ENCODE measurements at places on chromosomes 4 and X.

DNA sequence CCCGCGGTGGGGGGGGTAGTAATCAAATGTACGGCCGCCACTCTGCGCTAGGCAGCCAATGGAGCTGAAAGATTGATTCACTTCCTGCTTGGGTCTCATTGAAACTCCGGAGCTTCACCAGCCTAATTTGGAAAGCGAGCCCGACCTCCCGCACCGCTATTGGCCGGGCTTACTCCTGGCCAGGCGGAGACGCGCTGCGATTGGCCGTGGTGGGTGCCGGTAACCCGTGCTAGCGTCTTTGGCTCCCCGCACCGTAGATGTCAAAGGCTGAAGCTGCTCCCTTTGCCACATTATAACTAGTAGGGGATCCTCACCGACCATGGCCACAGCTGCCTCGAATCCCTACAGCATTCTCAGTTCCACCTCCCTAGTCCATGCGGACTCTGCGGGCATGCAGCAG lies at the start of gene POU3F4:
Gene POU3F4, plus strand, starts transcription at position 285 of the 400 bp plus-strand sequence. Its CDS starts 35 bp downstream, at position 320.
- no peak for DNase-seq

DNA sequence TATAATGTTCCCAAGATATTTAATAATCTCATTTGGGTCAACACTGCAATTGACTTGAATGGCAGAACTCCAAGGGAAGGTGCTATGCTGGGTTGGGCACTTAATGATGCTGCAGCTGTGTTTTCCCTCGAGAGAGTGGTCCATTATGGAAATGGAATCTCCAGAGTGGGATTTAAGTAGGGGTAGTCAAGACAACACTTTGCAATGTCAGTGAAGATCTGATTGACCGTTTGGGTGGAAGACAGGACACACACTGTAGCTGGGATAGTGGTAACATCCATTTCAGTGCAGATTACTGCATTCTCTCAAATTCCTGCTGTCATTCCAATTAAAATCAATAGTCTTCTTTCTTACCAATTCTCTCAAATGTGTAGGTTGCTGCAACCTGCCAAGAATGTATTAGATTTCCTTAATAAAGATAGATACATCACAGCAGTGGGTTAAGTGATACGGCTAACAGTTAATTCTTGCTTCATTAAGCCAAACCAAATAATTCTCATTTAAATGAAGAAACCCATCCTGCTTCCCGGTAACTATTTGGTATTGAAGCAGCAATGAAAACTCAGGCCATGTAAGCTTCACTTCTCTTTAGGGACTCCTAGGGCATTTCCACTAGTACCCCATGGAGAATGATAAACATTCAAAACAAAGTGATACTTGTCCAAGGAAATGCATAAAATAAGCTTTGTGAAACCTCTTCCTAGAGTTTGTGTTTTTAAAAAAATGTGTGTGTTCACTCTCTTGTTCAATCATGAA lies 40.5 kb upstream of the RASGEF1B start:
- no peak for DNase-seq

DNA sequence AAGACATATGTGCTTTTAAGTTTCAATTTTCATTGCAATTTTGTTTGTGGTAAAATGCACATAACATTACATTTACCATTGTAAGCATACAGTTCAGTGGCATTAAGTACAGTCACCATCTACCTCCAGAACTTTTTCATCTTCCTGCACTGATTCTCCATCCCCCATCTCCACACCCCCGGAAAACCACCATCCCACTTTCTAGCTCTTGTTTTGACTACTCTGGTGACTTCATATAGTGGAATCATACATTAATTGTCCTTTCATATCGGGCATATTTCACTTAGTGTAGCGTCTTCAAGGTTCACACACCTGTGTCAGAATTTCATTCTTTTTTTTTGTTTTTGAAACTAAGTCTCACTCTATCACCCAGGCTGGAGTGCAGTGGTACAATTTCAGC lies 143.5 kb downstream of the GPR143 start:
- no peak for DNase-seq

DNA sequence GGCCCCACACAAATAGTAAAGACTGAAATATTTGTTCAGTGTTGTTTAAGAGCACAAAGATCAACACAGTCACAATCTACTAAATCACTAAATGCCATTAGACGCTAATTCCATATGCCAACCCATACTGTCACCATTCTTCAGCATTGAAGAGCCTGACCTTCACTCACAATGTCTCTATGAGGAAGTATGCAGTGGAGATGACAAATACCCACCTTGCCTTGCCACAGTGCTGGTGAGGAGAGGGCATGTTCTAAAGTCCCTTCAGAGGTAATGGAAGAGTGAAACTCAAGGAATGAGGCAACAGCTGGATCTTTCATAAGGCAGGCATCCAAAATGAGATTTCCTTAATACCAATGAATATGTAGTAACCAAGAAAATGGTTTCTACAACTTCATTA lies 50.4 kb downstream of the FRMD7 start:
- DNase-seq = no peak

DNA sequence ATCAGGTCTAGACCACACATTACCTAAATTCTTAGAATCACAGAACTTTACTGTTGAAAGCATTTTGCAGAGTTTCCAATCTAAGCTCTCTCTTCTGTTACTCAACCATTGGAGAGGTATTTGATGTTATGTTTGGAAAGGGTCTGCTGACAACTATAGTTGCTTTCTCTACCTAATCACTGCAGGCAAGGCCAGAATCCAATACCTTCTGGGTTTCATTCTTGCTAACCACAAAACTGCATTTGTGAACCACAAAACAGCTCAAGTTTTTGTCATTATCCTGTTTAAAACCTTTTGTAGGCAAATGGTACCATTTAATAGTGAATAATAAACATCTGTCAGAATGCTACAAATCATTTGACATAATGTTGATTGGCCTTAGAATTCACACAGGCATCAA lies 380.1 kb downstream of the GASK1B start:
- no peak for DNase-seq

DNA sequence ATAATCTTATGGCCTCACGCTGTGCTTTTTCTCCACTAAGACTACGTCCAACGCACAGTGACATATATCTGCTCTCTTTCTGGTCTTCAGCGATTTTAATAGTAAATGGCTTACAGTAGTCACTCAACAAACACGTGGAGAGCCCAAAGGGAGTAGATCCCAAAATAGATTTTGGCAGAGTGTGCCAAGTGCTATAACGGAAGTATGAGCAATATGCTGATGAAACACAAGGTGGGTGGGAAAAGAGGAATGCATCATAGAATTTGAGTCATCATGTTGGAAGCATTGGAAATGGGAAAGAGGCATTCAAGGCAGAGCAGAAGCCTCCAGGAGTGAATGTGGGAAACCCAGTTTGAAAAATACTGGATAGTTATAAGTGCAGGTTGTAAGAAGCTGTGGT lies 129.1 kb upstream of the LDB2 start:
- DNase-seq = no peak

GRCh38 chr4:7865533-7865932 lies 74.1 kb downstream of the AFAP1 start:
- no peak for DNase-seq

DNA sequence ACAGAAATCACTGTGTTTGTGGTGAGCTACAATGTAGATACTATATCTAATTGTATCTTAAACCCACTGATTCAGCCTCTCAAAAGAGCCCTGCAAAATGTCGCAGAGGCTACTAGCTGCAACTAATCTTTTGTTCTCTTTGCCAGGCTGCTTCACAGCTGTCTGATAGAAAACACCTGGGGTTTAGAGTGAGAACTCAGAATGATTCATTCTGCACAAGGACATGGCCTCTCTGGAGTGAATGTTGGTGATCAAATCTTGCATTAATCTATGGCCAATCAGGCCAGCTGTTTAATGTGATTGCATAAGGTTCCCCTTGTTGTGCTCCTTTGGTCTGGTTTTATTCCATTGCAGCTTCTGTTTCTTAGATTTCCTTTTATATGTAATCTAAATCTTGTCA lies 100.3 kb downstream of the EMCN start:
- DNase-seq = no peak

GRCh38 chrX:39238006-39238405 lies 436.7 kb downstream of the MID1IP1 start:
- no peak for DNase-seq

GRCh38 chr4:182896421-182896820 lies 20.8 kb downstream of the DCTD start:
- DNase-seq = no peak

DNA sequence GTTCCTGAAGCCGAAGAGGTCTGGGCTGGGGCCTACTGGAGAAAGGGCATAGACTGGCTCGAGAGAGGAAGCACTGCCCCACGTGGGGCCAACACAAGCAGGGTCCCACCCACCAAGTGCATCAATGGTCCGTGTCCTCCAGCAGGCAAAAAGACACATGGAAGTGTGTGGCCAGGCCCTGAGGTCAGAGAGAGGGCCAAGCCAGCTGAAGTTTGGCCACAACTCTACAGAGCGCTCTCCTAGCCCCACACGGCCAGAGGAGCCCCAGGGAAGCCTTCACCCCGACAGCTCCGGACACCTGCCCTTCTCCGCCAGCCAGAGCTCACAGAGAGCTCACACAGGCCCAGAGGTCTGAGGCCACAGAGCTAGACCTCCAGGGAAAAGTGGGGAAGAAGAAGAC lies 8.5 kb upstream of the KDM5C start:
- no peak for DNase-seq

DNA sequence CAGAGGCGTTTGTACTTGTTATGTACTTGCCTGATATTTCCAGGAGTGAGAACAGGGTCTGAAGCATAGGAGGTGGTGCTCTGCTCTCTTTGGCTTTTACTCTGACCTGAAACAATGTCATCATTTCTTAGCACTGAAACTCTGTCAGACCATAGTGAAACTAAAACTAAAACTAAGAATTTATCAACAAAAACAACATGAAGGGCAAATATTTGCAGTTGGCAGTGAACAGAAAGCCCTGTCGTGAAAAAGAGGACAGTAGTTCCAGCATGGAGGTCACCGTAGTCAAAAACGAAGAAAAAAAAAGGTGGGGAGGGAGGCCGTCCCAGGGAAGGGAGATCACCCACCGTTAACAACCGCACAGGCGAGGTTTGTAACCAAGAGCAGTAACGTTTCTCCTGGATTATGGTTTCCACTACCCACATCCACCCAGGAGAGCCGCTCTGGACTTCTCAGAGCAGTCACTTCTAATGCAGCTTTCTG lies 97.5 kb downstream of the ANK2 start:
- DNase-seq = no peak

DNA sequence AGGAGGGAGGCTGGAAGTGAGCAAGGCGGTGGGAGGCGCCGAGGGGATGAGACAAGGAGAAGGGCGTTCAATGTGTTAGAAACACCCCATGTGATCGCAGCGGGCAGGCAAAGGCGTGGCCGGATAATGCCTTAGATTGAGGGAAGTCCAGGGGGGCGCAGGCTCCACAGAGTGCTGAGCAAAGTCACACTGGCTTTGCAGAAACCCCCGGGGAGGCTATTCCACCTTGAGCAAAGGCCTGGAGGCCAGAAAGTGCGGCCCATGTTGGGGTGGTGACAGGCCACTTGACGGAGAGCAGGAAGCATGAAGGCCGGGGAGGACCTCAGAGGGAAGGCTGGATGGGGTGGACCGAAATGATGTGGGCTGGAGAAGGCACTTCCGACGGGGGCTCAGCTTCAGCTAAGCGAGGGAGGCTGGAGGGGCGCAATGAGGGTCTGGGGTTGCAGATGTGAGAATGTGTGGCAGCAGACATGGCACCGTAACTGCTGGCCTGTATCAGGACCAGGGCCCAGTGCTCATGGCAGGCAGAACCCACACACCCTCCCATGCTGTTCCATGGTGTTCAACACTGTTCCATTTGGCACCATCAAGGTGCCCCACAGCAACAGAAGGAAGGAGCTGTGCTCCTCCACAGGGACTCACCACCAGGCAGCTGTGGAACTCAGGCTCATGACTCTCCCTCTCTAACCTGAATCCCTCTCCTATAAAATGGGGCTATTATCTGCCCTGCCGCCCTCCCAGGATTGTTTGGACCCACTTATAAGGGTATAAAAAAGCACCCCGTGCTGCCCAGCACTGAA lies 50.3 kb downstream of the HMX1 start:
- DNase-seq = no peak

- DNase-seq = no peak
These were observed 21.4 kb upstream of the SLC10A6 start for GRCh38 chr4:86870442-86871069.

- DNase-seq = no peak
These were observed 34.2 kb downstream of the ARSD start for GRCh38 chrX:2894885-2895292.

- no peak for DNase-seq
These were observed 40.9 kb upstream of the IL13RA2 start for GRCh38 chrX:115058276-115058675.

- no peak for DNase-seq
These were observed 155.7 kb downstream of the PAPSS1 start for GRCh38 chr4:107564326-107564725.

DNA sequence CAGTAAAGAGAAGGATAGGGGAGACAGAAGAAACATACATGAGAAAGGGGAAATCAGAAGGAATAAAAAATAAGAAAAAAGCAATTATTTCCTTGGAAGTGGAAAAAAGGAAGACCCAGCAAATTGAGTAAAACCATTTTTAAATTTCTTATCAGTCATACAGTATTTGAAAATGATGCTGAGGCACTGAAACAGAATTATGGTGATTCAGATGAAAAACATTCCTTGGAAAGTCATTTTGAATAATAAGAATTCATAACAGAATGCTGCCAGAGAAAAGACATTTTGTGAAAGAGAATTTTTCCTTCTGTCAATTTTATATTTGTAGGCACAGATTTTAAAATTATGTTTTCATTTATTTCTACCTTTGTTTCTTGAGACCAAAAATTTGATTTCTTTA lies 895.5 kb upstream of the EPHA5 start:
- no peak for DNase-seq

DNA sequence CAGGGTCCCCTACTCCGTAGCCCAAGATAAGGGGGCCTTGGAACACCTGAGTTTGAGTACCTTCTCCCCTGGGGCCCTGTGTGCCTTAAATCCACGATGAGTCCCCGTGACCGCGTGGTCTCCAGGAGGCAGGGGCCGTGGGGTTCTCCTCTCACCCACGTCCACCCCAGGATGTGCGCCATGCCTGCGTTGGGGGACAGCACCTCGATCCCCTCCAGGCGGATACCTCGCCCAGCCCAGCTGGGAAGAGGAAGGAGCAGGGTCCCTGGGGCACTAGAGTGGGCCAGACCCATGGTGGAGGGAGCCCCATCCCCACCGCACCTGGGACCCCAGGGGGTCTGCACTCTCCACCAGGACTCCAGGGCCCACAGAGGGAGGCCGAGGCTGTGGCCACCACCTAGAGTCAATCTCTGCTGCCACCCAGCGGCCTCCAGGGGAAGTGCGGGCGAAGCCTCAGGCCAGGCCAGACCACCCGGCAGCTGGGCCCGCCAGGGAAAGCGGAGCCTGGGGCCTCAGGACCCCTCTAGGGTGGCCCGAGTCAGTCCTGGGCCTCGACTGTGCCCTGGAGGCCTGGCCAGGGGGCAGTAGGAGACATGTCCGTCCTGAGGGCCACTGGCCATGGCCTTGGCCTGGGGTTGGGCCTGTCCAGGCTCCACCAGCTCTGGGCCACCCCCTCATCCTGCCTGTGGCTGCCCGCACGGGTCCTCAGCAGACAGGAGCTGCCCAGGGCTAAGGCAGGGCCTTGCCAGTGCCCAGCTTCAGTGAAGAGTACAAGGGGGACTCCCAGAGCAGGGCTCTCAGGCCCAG lies 55.0 kb downstream of the FAM53A start:
- DNase-seq = peak; percentile 46

GRCh38 chr4:90081432-90082144 lies 45.6 kb upstream of the CCSER1 start:
- DNase-seq = no peak

GRCh38 chrX:40240844-40241243 lies 143.1 kb upstream of the BCOR start:
- no peak for DNase-seq

Measured in stimulated activated CD8-positive, alpha-beta memory T cell treated with anti-CD3 and anti-CD28 coated beads, Interleukin-15, amount 100 ng/mL, for 24 hours (primary cell).